ENCODE measurements at places on chromosomes 6 and 20.
A peak's percentile ranks its signal among the peaks of the same experiment; 100 is the strongest.

DNA sequence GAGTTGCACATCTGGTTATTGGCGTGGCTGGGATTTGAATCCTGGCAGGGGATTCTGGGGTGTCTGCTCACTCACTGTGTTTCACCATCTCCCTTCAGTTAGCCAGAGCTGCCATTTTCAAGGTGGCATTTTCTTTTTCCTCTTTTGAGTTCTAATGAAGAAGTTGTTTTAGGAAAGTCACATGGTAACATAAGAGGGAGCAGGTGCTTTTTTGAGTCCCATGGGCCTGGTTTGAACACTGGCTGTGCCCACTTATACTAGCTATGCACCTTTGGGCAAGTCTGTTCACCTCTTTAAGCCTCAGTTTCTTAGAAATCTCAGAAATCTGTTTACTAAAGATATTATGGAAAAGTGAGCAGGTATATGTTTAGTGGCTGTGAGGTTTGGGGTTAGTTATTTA lies 39.6 kb downstream of the ANKS1A start:
- no peak for DNase-seq

GRCh38 chr6:45169815-45170214 lies 158.3 kb upstream of the RUNX2 start:
- no peak for DNase-seq

DNA sequence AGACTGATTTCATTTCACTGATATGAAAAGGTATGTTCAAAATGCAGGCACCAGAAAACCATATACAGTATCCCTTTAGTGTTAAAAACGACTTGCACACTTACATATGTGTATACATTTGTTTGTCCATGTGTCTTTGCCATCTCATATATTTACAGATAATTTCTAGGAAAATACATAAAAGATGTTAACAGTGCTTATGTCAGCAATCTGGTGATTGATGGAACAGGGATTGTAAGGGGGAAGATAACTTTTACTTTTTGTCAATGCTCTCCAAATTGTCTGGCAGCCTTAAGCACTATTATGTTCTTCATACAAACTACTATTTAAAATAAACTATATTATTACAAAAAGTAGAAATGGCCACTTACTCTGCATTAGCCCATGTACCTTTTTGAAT lies 238.5 kb upstream of the DEFB112 start:
- DNase-seq, result no peak

DNA sequence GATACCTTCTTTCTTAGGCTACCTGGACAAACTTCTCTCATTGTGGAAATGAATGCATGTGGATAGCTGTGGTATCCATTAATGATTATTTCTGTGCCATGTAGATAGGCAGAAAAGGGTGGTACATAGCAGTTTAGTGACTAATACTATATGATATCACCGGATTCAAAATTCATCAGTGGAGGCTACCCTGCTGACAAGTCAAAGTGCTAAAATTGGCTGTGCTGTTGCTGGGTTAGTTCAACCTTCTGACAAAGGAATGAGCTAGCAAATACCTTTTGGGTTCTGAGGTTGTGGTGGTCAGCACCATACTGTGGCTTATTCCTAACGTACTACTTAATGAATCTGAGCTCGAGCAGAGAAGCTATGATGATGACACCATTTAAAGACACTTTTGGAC lies 109.1 kb downstream of the TFAP2B start:
- DNase-seq, result peak; percentile 39
